ENCODE measurements at places on chromosomes 6 and 20. TPM values are rescaled to one million over a fixed set of nuclear protein-coding genes. Genes with fewer than 3 reads are reported as not detected.

Gene ENPP5
- total RNA-seq, result 8.0 TPM

Gene SLPI
- 55.1 TPM for total RNA-seq

DNA sequence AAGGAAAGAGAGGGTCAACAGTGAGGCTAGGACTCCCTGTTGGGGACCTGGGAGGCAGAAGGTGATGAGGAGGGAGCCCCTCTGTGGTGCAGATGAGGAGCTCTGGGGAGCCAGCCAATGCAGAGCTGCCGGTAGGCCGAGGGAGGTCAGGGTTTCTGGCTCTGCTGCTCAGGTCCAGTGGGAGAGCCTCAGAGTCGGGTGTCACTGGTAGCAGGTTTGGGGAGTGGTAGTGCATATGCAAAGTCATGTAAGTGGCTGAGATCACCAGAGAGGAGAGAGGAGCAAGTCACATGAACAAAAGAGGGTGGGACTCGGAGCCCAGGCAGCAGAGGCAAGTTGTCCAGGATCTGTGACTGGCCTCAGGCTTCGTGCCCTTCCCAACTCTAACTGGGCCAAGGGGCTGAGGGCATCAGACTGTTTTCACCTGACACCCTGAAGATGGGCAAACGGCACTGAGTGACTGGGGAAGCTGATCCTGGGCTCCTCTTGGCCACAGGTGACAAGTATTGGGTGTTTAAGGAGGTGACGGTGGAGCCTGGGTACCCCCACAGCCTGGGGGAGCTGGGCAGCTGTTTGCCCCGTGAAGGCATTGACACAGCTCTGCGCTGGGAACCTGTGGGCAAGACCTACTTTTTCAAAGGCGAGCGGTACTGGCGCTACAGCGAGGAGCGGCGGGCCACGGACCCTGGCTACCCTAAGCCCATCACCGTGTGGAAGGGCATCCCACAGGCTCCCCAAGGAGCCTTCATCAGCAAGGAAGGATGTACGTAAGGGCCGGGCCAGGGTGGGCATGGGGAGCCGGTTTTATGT is 6.6 kb downstream of the MMP24OS start:
- no peak overlapping the region for H3K4me3 ChIP-seq
- no peak overlapping the region for H3K27ac ChIP-seq
- no peaks in the 10 kb centered on the region for H3K4me1 ChIP-seq
- no peaks in the 10 kb centered on the region for H3K36me3 ChIP-seq
- DNase-seq, result no peak

DNA sequence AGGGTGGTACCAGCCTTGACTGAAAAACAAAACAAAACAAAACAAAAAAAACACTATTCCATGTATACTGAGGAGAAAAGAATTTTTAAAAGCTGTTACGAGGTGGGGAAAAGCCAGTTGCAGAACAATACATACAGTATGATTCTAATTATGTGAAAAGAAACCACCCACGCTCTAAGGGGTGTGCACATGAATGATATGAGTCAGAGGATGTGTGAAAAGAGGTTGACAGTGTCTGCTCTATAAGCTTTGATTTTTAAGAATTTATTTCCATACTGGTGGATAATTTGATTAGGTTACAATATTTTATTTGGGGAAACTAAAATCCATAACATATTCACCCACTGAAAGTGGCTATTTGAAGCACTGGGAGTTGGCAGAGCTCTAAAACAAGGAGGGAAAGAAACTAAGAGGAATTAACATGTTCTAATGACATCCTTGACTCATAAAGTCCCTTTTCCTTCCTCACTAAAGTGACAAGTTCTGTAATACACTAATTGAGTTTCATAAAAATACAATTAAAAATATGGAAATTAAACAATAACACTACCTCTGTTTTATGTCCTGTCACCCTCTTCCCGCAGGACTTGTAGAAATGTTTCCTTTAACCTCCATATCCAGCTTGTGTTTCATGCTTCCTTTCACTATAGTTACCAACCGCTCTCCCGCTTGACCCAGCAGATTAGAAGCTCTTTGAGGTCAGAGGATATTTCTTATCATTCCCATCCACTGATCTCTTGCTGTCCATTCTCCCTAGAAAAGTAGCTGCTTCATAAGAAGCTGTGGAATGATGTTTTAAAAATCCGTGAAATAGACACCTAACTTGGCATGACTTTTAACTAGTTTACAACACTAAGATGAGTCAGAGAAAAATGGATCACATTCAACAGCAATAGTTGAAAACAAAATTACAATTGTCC is 118.6 kb upstream of the CCDC28A start:
- no peaks in the 10 kb centered on the region for H3K27me3 ChIP-seq
- H3K27ac ChIP-seq, result peak overlapping the region; percentile 26
- peaks cover 19% of the 10 kb centered on the region for H3K4me1 ChIP-seq
- no peak for DNase-seq
- no peaks in the 10 kb centered on the region for H3K36me3 ChIP-seq

DNA sequence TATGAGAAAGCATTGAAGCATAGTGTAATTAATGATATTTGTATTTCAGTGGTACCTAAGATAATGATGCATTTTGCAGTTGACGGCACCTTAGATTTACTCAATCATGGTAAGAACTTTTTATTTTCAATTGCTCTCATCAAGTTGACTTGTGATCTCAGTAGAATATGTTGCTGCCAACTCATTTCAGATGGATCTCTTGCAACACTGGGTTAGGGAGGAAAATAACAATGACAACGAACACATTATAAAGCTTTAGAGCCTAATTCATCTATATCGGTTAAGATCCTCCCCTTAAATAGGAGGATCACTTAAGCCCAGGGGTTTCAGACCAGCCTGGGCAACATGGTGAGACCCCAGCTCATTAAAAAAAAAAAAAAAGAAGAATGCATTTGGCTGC is 18.0 kb upstream of the TBC1D22B start:
- H3K27ac ChIP-seq, result peak overlapping the region; percentile 86
- no peak overlapping the region for H3K4me3 ChIP-seq
- DNase-seq, result no peak
- H3K27me3 ChIP-seq, result no peaks in the 10 kb centered on the region

Measured in PC-9 (cell line).